ENCODE measurements at places on chromosomes 16 and 17. TPM values are rescaled to one million over a fixed set of nuclear protein-coding genes. Genes with fewer than 3 reads are reported as not detected.

The NETO2 gene
- total RNA-seq = 182 TPM

The PTX4 gene
- not detected for total RNA-seq

The EPOP gene
- 0.94 TPM for total RNA-seq

The NUFIP2 gene
- 53.2 TPM for total RNA-seq

The KRT222 gene
- 3.4 TPM for total RNA-seq

The NGFR gene
- 1.6 TPM for total RNA-seq

The CHTF8 gene
- 43.5 TPM for total RNA-seq

The RTN4RL1 gene
- 27.9 TPM for total RNA-seq

The ATP2A1 gene
- total RNA-seq = 0.63 TPM

The TLCD2 gene
- 0.31 TPM for total RNA-seq

The POLG2 gene
- 19.4 TPM for total RNA-seq

The ITGA2B gene
- total RNA-seq = 8.8 TPM

The OR3A3 gene
- total RNA-seq = not detected

The TLCD3B gene
- total RNA-seq = 24.4 TPM

The FLYWCH1 gene
- total RNA-seq = 25.0 TPM

The NPLOC4 gene
- total RNA-seq = 44.4 TPM

All from parietal lobe (tissue), 2 donors.